ENCODE measurements at places on chromosomes 5 and 9.
A peak's percentile ranks its signal among the peaks of the same experiment; 100 is the strongest.

DNA sequence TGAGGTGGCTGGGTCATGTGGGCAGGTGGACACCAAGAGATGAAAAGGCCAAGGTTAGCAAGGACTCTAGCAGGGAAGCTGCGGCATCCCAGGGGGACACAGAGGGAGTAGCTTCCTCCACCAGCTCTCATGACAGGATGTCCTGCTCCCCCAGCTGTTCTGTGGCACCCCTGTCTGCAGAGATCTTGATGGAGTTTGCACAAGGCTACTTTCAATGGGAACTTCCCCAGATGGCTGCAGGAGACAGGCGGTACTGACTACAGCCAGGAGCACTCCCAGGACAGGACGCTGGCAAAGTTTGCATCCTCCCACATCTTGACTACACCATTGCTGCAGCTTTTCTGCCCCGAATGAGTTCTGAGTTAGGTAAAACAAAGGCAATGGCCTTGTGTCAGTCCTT, 312.8 kb downstream of the TLE4 start:
- DNase-seq, result no peak

GRCh38 chr5:107925200-107925599, 254.5 kb upstream of the EFNA5 start:
- no peak for DNase-seq

DNA sequence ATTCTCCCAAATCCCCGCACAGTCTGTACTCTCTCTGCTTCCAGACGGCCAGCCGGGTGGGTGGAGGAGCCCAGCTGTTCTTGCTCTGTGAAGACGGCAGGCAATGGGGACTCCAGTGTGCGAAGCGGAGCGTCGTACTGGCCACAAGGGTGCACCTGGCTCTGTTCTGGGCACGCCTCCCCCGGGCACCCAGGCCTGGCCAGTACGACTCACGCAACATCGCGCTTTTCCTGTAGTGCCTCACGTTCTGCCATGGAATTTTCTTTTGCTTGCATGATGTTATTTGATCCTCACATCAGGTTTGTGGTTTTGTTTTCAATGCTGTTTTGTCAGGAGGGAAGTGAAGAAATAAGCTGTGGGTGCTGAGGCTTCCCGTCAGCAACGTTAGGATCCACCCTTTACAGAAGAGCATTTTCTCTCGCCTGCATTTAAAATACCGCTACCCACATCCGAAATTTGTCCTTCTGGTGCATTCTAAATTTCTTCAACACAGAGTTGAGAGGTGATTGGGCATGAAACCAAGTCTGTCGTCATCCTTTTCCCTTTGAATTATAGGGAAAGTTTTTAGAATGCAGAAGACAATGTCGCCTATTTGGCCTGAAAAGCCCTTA, 311.7 kb downstream of the TRIM36 start:
- DNase-seq, result no peak

DNA sequence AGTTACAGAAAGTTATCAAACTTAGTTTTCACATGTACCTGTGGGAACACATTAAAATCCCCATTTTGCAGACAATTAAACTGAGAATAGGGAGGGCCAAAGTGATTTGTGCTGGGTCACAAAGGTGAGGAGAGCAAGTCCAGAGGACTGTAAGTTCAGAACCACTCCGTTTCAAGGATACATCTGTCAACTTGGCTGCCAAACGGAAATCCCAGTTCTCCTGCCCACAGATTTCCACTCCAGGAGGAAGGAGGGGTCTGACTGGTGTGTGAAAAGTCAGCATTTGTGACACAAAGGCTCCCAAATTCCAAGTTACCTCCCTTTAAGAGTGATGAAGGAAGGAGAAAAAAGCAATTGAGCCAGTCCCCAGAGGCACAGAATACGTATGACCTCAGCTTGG, 42.3 kb downstream of the PRELID2 start:
- no peak for DNase-seq

GRCh38 chr5:134490255-134490924, 35.1 kb upstream of the JADE2 start:
- DNase-seq, result no peak

- DNase-seq, result no peak
Observed at GRCh38 chr5:87408204-87408603, 4.5 kb downstream of the CCNH start.

- DNase-seq, result peak; percentile 49
Observed at GRCh38 chr9:33161589-33162132, 5.5 kb downstream of the B4GALT1 start.

GRCh38 chr5:84372066-84372695, 12.5 kb downstream of the EDIL3 start:
- DNase-seq, result no peak

DNA sequence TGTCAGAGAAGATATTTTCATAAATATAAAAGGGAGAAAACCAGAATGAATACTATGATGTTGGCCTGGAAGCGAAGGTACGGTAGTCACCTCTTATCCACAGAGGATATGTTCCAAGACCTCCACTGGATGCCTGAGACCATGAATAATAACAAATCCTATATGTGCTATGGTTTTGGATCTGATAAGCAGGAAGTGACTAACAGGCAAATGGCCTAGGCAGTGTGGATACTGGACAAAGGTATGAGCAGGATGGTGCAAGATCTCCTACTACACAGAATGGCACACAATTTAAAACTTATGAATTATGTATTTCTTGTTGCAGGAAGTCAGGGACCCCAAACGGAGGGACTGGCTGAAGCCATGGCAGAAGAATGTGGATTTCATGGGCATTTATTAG, 48.2 kb downstream of the ADAMTS12 start:
- DNase-seq, result no peak

DNA sequence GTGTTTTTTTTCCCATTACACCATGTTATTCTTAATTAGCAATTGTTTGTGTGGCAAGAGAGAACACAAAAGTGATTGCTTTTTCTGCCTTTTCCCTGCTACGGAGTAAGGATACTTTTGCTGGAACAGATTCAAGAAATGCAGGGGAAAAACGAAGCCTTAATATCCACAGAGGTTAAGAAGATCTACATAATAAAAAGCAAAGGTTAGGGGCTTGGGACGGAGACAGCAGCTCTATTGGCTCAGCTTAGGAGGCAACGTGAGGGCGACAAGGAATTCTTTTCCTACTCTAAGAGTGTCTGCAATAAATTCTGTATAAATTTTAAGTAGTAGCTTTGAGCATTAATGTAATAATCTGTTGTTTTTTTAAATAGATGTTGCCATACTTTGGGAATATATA, 693.3 kb downstream of the DTWD2 start:
- DNase-seq, result no peak

GRCh38 chr5:143403593-143404415, at the start of gene NR3C1:
Gene NR3C1, minus strand, starts transcription at chr5:143403686. Its CDS starts 2,847 bp downstream, at chr5:143400839.
- DNase-seq, result peak; percentile 84

DNA sequence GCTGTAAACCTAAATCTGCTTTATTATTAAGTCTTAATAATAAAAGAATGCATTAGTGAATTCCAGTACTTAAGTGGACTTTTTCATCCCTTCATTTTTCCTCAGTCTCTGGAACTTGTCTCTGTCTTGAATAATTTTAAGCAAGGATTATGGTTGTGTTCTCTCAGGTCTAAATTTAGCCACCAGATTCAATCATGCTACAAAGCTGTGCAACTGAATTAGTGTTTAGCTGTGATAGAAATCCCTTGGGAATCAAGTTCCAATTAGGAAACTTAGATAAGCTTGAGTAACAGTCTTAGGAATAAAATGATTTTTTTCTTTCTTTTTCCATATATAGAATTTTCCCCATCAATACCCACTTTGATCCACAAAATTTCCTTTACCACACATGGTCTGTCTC, 104.3 kb downstream of the PLPPR1 start:
- DNase-seq, result no peak

GRCh38 chr9:77507212-77507961, 140.7 kb downstream of the GNA14 start:
- no peak for DNase-seq

GRCh38 chr5:88805151-88805784, 77.7 kb downstream of the MEF2C start:
- no peak for DNase-seq

GRCh38 chr5:150279330-150280020, 10.1 kb downstream of the CAMK2A start:
- no peak for DNase-seq

DNA sequence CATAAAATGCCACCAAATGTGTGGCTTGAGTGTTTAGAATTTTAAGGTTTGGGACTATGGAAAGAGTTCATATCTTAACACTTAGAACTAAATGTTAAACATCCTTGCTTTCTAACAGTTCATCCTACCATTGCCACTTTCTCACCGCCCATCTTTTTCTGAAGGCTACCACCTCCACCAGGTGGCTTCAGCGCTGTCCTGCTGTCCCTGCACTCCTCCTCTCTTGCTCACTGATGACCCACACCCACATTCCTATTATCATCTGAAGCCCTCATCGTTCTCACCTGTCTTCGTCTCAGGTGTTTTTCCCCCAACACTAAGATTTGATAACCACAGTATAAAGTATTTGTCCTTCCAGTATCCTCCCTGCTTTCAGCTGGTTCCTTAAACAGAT, 7.4 kb downstream of the MEGF10 start:
- DNase-seq, result no peak

GRCh38 chr9:94822273-94822672, 95.8 kb downstream of the AOPEP start:
- DNase-seq, result no peak

DNA sequence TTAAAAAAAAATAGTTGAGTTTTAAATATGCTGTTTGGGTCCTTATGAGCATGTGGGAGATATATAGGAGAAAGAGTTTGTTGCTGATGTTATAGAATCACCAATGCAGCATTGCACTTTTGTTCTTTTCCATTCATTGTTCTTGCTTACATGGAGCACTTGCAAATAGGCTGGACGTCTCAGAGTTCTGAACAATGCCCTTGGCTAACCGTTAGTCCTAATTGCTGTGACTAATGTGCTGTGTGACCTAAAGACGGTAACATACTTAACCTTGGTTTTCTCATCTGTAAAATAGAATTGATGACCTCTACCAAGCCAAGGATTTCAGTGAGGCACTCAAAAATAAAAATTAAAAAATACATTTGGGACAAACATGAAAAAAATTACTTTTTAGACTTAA, 29.8 kb downstream of the PIK3R1 start:
- DNase-seq, result no peak

DNA sequence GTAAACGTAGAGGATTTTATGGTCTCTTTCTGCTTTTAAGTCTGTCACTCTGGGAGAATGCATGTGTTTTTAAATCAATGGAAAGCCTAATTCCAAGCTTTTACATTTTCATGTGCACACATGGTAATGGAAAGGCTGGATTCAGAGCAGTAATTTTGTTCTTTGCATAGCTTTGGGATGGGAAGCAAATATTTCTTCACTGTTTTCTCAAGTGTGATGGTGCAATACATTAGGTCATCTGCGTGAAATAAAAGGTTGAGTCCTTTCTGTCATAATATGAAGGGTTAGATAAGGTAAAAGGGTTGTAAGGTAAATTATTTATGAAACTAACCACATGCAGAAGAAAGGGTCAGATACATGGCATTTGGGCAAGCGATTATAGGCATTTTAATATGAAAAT, 88.2 kb upstream of the NR3C1 start:
- no peak for DNase-seq

- no peak for DNase-seq
Observed at GRCh38 chr5:58136406-58136805, 323.5 kb downstream of the PLK2 start.

GRCh38 chr5:72651109-72651508, 143.9 kb upstream of the ZNF366 start:
- no peak for DNase-seq

DNA sequence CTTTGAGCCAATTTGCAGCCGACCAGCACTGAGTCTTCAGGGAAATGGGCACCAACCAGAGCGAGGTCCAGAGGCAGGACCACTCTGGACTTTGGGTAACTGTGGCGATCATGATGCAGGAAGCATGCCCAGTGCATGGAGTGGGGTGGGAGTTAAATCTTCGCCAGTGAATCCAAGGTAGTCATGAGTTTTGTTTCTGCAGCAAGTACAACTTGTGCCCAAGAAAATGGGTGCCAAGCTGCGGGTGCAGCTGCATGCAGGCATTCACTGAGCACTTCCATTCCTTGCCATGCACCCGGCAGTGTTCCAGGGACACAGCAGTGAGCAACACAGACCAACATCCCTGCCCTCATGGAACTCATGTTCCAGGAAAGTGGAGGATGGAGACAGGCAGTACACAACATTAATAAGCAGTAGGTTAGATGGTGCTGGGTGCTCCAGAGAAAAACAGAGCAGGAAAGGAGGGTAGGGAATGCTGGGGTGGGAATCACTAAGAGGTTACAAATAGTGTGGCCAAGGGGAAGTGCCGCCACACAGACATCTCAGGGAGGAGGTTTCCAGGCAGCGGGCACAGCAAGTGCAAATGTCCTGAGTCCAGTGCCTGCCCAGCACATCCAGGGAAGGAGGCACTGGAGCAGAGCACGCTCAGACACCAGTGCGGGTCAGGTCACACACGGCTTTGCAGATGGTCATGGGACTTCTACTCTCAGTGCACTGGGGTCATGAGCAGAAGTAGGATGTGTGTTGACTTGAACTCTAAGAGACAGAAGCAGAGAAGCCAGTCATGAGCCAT, 48.2 kb upstream of the LMX1B start:
- no peak for DNase-seq

- DNase-seq, result no peak
Observed at GRCh38 chr5:73387601-73388305, 60.8 kb downstream of the FOXD1 start.

- DNase-seq, result peak; percentile 81
Observed at GRCh38 chr9:89734600-89735041, 129.8 kb downstream of the GADD45G start.

DNA sequence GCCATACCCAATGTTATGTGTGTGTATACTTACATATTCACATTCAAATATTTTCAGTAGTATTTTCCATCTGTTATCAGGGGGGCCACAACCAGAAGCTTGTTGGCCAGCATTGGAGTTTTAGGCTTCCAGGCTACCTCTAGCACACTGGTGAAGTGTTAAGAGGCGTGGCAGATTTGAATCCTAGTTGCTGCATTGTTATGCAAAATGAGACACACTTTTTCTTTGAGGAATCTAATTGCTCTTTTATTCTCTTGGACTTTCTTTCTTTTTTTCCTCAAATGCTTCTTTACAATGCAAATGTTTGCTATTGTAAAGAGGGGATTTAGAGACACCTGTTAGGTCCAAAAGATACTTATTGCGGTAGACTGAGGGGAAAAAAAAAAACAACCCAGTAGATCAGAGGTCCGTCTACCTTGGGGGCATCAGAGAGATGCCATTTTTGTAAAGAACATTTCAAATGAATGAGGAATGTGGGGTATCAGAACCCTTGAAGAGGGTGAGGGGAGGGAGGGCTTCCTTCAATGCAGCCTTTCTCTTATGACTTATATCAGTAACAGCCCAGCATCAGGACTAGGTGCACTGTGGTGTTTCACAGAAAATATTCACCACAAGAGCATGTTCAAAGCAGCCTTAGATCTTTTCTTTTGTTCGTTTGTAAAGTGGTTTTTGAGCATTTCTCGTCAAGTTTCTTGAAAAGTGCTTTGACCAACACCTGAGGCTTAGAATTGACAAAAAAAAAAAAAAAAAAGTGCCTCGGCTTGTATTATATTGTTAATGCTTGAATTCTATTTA, 3.8 kb downstream of the SMARCA2 start:
- no peak for DNase-seq

GRCh38 chr5:139551191-139551889, 9.8 kb upstream of the UBE2D2 start:
- DNase-seq, result no peak
